ENCODE measurements at places on chromosomes 6 and 20. TPM values are rescaled to one million over a fixed set of nuclear protein-coding genes. Genes with fewer than 3 reads are reported as not detected.

The PSORS1C1 gene
- not detected for polyA plus RNA-seq

The GABRR1 gene
- 0.36 TPM for polyA plus RNA-seq

The NR2E1 gene
- 0.50 TPM for polyA plus RNA-seq

The HDAC2 gene
- 312 TPM for polyA plus RNA-seq

The ZNF831 gene
- 0.14 TPM for polyA plus RNA-seq

All from neural cell (in vitro differentiated cells).